Pancreas (tissue), 10 donors: ENCODE measurements at places on chromosomes 11 and 22. TPM values are rescaled to one million over a fixed set of nuclear protein-coding genes. Genes with fewer than 3 reads are reported as not detected.

POU2AF3 gene
- total RNA-seq, result 1.9 TPM

PTPRCAP gene
- 2.4 TPM for total RNA-seq

PATE3 gene
- not detected for total RNA-seq

DNA sequence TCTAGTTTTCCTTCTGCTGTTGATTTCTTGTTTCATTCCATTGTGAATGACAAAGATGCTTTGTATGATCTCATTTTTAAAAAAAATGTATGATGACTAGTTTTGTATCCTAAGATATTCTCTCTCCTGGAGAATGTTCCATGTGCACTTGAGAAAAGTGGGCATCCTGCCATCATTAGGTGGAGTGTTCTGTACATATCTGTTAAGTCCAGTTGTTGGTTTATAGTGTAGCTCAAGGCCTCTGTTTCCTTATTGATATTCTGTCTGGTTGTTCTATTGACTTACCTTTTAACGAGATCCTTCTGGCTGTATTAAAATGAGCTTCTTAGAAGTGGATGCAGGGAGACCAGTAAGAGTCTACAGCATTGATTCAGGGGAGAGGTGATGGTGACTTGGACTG lies 35.2 kb downstream of the SGSM1 start:
- H3K27me3 ChIP-seq, result no peaks in the 10 kb centered on the region
- no peaks in the 10 kb centered on the region for H3K36me3 ChIP-seq
- H3K27ac ChIP-seq, result no peak overlapping the region
- no peaks in the 10 kb centered on the region for H3K4me1 ChIP-seq

GRCh38 chr11:94928117-94928990 lies 45.0 kb downstream of the CWC15 start:
- no peaks in the 10 kb centered on the region for H3K27me3 ChIP-seq
- no peaks in the 10 kb centered on the region for H3K4me1 ChIP-seq
- DNase-seq, result no peak
- H3K4me3 ChIP-seq, result no peak overlapping the region

GRCh38 chr11:111372538-111372937 lies 6.5 kb downstream of the POU2AF1 start:
- H3K27ac ChIP-seq, result no peak overlapping the region
- H3K4me1 ChIP-seq, result peaks cover 15% of the 10 kb centered on the region
- no peak for DNase-seq
- H3K27me3 ChIP-seq, result no peaks in the 10 kb centered on the region
- H3K4me3 ChIP-seq, result no peak overlapping the region

- H3K27ac ChIP-seq, result no peak within 1 kb of the TSS
- H3K27me3 ChIP-seq, result peaks cover 6% of the 10 kb centered on the region
- no peaks in the 10 kb centered on the region for H3K4me1 ChIP-seq
- H3K4me3 ChIP-seq, result no peak within 1 kb of the TSS
Observed at GRCh38 chr11:41459465-41460401, at the start of gene LRRC4C. Gene LRRC4C, minus strand, starts transcription at chr11:41459652.

GRCh38 chr11:2776351-2777061 lies 76.7 kb upstream of the KCNQ1OT1 start:
- no peaks in the 10 kb centered on the region for H3K36me3 ChIP-seq
- no peaks in the 10 kb centered on the region for H3K27me3 ChIP-seq
- peak; percentile 59 for DNase-seq

- H3K4me1 ChIP-seq, result no peaks in the 10 kb centered on the region
- no peaks in the 10 kb centered on the region for H3K27me3 ChIP-seq
- H3K4me3 ChIP-seq, result no peak overlapping the region
Observed at GRCh38 chr11:131690362-131690761, 319.9 kb downstream of the NTM start.

GRCh38 chr11:61580271-61580888 lies 496 bp downstream of the SYT7 start:
- no peaks in the 10 kb centered on the region for H3K27me3 ChIP-seq
- H3K4me3 ChIP-seq, result peak overlapping the region; percentile 15
- DNase-seq, result peak; percentile 57
- H3K4me1 ChIP-seq, result peaks cover 6% of the 10 kb centered on the region
- no peak overlapping the region for H3K27ac ChIP-seq
- no peaks in the 10 kb centered on the region for H3K36me3 ChIP-seq

GRCh38 chr11:25769287-25769686 lies 562.6 kb upstream of the ANO3 start:
- DNase-seq, result no peak
- no peaks in the 10 kb centered on the region for H3K27me3 ChIP-seq
- H3K36me3 ChIP-seq, result no peaks in the 10 kb centered on the region
- H3K27ac ChIP-seq, result no peak overlapping the region
- no peak overlapping the region for H3K4me3 ChIP-seq

GRCh38 chr11:36817336-36817965 lies 219.4 kb upstream of the RAG2 start:
- no peaks in the 10 kb centered on the region for H3K36me3 ChIP-seq
- no peak for DNase-seq
- H3K27ac ChIP-seq, result no peak overlapping the region

GRCh38 chr11:88252208-88252607 lies 77.0 kb upstream of the RAB38 start:
- no peak for DNase-seq
- H3K27ac ChIP-seq, result no peak overlapping the region
- no peaks in the 10 kb centered on the region for H3K4me1 ChIP-seq
- H3K4me3 ChIP-seq, result no peak overlapping the region
- no peaks in the 10 kb centered on the region for H3K36me3 ChIP-seq
